ENCODE measurements at places on chromosomes 11 and 22.

DNA sequence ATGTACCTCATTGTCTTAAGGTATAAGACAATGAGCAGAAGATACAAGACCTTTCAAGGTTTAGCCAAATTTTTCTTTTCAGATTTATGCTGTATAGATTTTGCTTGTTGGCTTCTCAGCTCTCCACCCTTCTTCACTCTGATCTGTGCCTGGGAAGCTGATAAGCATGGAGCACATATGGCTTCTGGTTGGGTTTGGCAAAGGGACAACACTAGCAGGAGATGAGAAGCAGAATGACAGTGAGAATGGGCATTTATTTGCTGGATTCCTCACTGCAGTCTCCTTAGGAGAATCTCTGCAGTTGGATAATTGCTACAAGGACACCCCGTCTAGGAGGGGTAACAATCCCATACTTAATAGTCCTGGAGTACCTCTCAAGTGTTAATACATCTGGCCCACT lies 474.8 kb upstream of the CCDC90B start:
- no peak for DNase-seq

- DNase-seq, result peak; percentile 38
Measured at GRCh38 chr11:12150831-12151382, 40.5 kb downstream of the MICAL2 start.

DNA sequence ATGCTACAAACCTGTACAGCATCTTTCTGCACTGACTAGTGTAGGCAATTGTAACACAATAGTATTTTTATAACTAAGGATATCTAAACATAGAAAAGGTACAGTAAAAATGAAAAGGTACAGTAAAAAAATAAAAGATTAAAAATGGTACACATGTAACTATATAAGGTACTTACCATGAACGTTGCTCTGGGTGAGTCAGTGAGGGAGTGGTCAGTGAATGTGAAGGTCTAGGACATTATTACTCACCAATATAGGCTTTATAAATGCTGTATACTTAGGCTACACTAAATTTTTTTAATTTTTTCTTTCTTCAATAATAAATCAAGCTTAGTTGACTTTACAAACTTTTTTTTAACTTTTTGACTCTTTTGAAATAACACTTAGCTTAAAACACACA lies 59.9 kb downstream of the EIF3M start:
- no peak for DNase-seq

- no peak for DNase-seq
Measured at GRCh38 chr11:38498721-38499120, 1900.7 kb upstream of the RAG2 start.

DNA sequence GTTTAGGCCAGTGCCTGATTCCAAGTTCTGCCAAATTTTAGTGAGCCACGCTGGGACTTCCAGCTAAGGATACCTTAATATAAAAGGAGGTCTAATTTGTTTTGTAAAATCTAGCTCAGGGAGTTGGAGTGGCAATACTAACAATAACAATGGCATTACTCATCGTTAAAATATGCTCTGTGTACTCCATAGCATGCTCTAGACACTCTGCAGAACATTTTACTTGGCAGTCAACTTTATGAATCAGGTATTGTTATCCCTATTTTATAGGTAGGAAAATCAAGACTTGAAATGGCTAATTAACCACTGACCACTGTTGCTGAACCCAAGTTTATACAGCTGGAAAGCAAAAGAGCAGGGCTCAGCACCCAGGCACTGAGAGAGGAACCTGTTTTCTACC lies 485.0 kb upstream of the KIRREL3 start:
- DNase-seq, result no peak

DNA sequence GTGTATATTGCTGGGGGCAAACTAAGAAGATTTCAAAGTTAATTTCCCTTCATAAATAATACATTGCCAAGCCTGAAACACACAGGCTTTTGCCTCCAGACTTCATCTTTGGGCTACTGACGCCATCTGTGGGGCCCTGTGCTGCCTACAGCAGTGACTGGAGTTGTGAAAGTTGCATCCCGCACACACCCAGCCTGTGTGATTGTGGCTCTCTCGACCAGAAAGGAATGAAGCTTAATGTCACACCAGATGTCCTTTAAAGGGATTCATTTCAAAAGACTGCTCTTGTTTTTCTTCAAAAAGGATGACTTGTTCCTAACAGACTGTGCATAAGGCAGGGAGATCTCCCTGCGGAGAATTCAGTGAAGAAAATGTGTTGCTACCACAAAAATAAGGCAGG lies 210.5 kb downstream of the FAM181B start:
- no peak for DNase-seq

DNA sequence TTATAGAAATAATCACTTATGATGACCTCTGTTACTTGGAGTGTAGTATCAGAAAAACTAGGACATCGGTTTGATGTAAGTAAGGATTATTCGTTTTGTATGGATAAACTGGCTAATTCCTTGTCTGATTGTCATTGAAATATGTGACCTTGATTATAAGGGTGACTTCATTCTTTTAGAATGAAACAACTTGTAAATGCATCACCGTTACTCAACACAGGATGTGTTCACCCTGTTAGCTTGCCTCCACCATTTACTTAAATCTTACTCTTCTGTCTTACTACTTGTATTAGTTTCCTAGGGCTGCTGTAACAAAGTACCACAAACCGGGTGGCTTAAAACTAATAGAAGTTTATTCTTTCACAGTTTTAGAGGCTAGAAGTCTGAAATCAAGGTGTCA lies 7.9 kb downstream of the SFI1 start:
- no peak for DNase-seq

DNA sequence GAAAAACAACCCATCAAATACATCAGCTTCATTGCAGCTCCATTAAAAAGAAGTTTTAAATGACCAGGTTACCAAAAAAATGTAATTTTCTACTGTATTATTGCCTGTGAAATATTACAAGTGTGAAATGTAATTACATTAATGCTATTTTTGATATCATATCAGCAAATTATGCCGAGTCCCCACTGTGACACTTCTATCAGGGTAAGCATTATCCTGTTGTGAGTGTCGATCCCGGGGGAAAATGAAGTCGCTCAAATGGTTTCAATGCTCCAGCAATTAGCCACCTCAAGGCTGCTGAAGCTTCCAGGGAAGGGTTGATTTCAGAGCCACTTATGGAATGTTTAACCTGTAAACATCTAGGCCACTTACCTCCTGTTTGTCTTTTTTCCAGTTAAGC lies 70.4 kb downstream of the RCN1 start:
- DNase-seq, result no peak

- no peak for DNase-seq
Measured at GRCh38 chr11:8265681-8266241, 2.1 kb upstream of the LMO1 start.

DNA sequence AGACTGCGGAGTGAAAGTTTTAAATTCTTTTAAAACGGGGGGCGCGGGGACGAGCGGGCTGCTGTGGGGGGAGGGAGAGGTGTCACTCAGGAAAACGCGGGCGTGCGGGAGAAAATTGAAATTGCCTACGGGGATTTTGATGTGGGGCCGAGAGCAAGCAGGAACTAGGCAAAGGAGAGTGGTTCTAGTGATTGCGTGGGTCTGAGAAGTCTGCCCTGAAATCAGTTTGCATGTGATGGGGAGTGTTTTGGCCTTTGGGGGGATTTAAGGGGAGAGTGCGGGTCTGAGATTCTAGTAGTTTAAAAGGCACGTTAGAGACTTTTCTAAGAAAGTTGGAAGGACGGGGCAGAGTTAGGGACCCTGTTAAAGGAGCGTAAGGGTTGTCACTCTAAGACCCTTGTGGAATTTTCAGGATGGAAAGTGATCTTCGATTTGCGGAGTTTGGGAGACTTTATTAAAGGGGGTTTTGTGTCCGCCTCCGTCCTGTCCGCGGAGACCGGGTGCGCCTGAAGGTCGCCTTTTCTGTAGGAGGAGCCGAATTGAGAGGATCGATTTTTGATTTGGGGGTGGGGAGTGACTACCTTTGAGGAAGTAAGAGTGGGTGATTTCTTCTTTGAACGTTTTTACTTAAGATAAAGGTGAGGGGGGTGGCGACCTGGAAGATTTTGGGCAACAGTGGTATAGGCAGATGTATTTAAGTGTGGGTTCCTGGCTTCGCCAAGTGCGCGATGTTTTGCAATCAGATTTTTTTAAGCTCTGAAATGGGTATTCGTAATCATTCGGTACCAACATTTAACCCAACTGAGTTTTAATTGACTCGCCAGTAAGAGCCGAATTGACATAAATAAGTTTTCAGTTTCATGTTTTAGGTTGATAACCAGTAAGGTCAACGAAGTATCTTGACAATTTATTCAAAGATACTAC lies 1.1 kb downstream of the EED start:
- peak; percentile 20 for DNase-seq

- no peak for DNase-seq
Measured at GRCh38 chr11:67054836-67055523, 1.7 kb upstream of the RHOD start.

- DNase-seq, result no peak
Measured at GRCh38 chr11:492427-493226, 14.4 kb downstream of the RNH1 start.

DNA sequence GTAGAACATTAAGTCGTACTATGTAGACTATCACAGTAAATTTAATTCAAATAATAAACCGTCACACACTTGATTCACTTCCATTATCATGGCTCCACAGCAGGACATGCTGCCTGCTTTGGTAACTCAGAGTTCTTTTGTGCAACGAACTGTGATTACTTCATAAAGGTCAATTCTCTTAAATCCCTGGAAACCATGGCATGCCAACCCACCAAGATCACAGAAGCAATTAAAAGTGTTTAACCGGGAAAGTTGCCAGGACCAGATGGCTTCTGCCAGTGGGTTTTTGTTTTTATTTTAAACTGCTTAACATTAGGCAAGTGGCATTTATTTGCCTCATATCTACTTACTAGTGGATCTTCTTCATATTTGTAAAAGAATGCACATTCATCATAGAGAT lies 1162.1 kb downstream of the DLG2 start:
- no peak for DNase-seq

- no peak for DNase-seq
Measured at GRCh38 chr11:74282421-74282820, 29.0 kb downstream of the P4HA3 start.

DNA sequence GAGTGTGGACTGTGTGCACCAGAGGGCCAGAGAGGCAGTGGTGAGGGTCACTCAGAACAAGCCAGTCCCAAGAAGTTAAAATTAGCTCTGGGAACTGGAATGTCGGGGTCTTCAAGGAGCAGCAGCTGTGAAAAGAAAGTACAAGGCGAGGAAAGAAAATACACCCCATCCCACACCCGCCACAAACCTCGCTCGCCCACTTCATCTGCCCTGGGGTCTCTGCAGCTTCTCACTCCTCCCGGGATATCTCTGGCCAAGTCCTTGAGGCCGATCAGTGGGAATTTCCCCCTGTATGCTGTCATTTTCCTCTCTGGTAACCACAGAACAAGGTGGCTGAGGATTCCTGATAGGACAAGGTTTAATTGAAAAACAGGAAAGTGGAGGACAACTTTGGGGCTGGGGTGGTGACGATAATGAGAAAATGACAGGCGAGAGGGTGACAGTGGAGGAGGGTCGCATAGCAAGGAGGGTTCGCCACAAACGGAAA lies 36.3 kb upstream of the TIMP3 start:
- no peak for DNase-seq

- DNase-seq, result no peak
Measured at GRCh38 chr11:75174781-75175370, 24.0 kb downstream of the SLCO2B1 start.

GRCh38 chr11:31973172-31973571 lies 117.7 kb upstream of the RCN1 start:
- DNase-seq, result no peak

- DNase-seq, result no peak
Measured at GRCh38 chr22:47463220-47463619, 700.8 kb downstream of the TBC1D22A start.

DNA sequence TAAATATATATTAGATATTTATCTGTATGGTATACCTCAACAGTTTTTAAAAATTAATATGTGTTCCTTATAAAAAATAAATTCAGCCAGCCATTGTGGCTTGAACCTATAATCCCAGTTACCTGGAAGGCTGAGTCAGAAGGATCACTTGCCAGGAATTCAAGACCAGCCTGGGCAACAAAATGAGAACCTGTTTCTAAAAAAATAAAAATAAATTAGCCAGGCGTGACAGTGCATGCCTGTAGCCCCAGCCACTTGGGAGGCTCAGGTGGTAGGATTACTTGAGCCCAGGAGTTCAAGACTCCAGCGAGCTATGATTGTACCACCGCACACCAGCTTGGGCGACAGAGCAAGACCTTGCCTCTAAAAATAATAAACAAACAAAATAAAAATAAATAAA lies 54.9 kb downstream of the PHF21A start:
- no peak for DNase-seq

- DNase-seq, result no peak
Measured at GRCh38 chr11:724778-725386, 18.9 kb downstream of the EPS8L2 start.

GRCh38 chr11:58509748-58510147 lies 1.8 kb upstream of the OR5B21 start:
- no peak for DNase-seq

- DNase-seq, result no peak
Measured at GRCh38 chr11:16809886-16810668, 71.6 kb downstream of the C11orf58 start.

GRCh38 chr11:1832211-1832919 lies 2.4 kb upstream of the SYT8 start:
- peak; percentile 55 for DNase-seq

DNA sequence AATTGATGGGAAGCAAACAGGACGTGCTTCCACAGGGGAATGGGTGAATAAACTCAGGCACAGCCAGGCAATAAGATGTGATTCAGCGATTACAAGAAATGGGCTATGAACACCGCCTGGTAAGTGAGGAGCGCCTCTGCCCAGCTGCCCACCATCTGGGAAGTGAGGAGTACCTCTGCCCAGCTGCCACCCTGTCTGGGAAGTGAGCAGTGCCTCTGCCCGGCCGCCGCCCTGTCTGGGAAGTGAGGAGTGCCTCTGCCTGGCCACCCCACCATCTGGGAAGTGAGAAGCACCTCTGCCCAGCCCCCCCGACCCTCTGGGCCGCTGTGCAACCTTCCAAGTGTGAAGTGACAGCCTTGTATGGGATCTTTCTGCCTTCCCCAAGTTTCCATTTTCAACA lies 73.2 kb upstream of the PRR5 start:
- no peak for DNase-seq

DNA sequence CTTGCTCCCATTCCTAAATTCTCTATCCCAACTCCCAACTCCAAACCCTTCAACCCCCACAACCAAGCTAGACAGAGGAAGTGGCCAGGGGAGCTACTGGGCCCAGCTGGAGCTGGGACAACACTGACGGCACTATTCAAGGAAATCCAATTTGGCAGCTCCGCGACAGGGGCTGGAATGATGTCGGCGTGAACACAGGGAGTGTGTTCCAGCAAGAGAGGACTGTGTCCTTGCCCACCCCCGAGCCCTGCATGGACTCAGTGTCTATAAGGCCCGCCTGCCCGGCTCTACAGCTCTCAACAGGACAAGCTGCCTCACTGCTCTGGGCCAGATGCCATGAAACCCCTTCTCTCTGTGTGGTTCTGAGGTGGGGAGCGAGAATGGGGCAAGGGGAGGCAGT lies 11.3 kb downstream of the PCSK7 start:
- DNase-seq, result no peak

- DNase-seq, result no peak
Measured at GRCh38 chr22:16387088-16387487, 205.5 kb downstream of the CCT8L2 start.

- DNase-seq, result no peak
Measured at GRCh38 chr11:30106222-30107181, 89.7 kb upstream of the KCNA4 start.

- peak; percentile 20 for DNase-seq
Measured at GRCh38 chr22:38706101-38706900, 557 bp downstream of the GTPBP1 start.
